ENCODE measurements at places on chromosomes 7 and 10.
A peak's percentile ranks its signal among the peaks of the same experiment; 100 is the strongest.

DNA sequence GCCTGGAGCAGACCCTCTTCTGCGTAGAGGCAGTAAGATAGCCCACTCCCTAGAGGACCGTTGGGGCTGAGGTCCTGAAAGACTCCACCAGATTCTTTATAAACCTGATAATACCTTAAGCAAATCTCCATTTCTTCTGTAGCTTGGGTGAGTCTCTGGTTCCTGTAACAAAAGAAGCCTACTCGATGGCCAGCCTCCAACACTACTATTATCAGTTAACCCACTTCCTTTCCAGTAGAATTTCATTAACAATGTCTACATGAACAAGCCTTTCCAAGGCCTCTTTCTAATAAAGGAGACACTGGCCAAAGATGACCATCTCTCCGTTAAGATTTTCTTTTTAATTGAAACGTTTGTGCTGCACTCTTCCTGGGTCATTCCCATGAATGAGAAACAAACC lies 201.7 kb upstream of the KCTD7 start:
- no peak for DNase-seq

GRCh38 chr7:2983586-2983985 lies 60.1 kb downstream of the CARD11 start:
- no peak for DNase-seq

GRCh38 chr10:112226439-112227248 lies 43.1 kb upstream of the GPAM start:
- DNase-seq = no peak

GRCh38 chr7:18530224-18531179 lies 35.0 kb downstream of the HDAC9 start:
- no peak for DNase-seq

- no peak for DNase-seq
These were observed 757.1 kb downstream of the INHBA start for GRCh38 chr7:40945788-40946187.

DNA sequence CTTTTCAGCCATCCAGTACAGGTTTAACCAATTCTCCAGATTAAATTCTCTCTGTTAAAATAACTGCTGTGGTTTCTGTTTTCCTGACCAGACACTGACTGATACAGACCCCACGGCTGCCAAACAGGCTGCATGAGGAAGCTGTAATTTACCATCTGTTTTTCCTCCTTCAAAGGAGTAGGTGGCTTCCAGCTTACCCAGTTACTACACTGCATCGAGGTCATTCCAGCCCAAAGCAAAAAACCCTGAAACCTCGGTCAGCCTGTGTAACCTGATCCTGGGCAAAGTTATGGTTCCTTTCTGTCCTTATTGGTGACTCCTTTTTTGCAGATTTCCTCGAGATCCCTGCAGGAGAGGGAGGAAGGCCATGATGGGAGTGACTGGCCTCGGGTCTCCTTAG lies 27.9 kb upstream of the LOXL4 start:
- no peak for DNase-seq

DNA sequence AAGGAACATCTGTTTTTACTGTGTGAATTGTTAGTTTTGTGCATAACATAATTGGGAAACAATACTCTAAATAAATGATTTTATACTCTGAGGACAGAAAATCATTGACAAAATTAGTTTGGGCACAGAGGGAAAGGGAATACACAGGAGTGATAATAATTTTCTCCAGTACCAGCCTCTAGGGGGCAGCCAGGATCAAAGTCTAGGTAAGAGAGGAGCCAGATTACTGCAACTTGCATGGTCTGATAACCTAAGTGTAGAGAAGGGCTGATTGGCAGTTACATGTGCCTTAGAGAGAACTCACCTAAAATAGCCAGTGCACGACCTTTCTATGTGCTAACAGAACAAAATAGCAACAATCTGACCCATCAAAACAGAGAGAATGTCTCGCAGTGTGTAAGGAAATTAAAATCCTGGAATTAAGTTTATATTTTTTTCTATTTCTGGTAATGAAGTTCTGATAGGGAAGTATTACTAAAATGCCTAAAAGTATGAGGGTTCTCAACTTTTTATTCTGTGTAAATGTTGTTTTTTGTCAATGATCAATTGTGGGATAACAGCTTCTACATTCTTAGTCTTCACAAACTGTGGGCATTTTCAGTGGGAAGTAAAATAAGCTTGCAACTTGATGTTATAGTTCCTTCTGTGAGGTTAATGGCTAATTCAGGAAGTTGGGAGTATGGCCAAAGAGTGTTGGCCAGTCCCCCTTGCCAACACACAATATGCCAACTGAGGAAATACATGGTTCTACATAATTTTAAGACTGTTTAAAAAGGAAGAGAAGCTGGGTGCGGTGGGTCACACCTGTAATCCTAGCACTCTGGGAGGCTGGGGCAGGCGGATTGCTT lies 66.4 kb downstream of the EXOC6 start:
- DNase-seq = peak; percentile 51

GRCh38 chr10:116427671-116428070 lies at the start of gene PNLIPRP3:
PNLIPRP3 (plus strand) TSS chr10:116427847; CDS start chr10:116428013, 166 bp downstream.
- DNase-seq = no peak

DNA sequence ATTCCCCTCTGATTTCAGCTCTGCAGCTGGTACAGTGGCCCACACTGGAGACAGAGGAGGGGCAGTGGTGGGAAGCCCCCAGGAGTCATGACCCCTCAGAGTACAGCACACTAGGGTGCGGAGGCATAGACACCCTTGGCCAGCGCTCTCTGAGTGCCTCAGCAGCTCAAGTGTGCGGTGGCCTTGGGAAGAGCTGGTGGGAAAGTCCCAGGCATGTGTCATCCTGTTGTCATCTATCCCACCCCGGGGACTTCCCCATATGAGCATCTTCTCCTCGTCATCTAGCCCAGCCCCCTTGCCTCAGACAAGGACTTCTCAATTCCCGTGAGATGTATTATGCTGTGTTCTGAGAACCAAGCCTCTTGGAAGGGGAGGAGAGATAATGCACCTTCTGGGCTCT lies 15.6 kb upstream of the PPIF start:
- DNase-seq = no peak

GRCh38 chr10:58013406-58013805 lies 254.3 kb downstream of the IPMK start:
- DNase-seq = no peak

- no peak for DNase-seq
These were observed 307.9 kb downstream of the PRKG1 start for GRCh38 chr10:51382181-51382580.

GRCh38 chr10:62480196-62480595 lies 106.0 kb downstream of the ZNF365 start:
- no peak for DNase-seq

- no peak for DNase-seq
These were observed 161.6 kb downstream of the NRCAM start for GRCh38 chr7:108294595-108294994.

- DNase-seq = no peak
These were observed 6.7 kb downstream of the ANKRD16 start for GRCh38 chr10:5882961-5883360.

GRCh38 chr7:103120362-103120761 lies 28.5 kb downstream of the NAPEPLD start:
- no peak for DNase-seq

- DNase-seq = no peak
These were observed 1.8 kb downstream of the HNRNPA2B1 start for GRCh38 chr7:26198781-26199169.

DNA sequence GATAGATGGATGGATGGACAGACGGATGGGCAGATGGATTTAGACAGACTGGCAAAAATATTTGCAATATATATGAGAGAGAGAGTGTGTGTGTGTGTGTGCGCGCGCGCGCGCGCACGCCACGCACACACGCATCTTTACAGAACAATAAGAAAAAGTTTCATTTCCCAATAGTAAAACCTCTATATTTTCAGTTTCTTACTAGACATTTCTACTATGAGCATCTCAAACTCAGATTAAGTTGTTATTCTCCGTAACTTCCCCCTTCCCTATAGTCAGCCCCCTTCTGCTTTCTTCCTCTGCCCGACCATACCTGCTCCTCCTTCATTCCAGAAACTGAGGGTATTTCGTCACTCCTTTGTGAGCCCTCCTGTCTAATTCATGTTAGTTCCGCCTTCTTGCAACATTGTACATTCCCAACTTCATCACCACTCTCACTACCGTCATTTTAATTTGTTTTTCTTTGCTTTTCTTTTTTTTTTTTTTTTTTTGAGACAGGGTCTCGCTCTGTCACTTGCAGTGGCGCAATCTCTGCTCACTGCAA lies 154.4 kb upstream of the SH2B2 start:
- no peak for DNase-seq

DNA sequence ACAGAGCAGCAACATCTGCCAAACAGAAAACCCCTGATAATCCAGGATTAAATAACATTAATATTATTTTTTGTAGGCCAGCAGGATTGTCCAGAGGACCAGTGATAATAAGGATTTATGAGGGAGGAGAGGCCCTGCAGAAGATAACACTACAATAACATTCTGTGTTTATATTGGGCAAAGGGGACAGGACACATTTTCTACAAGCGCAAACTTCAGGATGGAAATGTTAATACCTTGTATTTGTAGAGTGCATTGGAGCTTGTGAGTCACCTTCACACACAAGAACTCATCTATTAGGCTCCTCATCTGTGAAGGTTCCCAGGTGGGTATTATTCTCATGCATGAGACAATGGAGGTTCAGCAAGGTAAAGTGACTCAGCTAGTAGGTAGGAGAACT lies 51.0 kb downstream of the BAMBI start:
- no peak for DNase-seq

DNA sequence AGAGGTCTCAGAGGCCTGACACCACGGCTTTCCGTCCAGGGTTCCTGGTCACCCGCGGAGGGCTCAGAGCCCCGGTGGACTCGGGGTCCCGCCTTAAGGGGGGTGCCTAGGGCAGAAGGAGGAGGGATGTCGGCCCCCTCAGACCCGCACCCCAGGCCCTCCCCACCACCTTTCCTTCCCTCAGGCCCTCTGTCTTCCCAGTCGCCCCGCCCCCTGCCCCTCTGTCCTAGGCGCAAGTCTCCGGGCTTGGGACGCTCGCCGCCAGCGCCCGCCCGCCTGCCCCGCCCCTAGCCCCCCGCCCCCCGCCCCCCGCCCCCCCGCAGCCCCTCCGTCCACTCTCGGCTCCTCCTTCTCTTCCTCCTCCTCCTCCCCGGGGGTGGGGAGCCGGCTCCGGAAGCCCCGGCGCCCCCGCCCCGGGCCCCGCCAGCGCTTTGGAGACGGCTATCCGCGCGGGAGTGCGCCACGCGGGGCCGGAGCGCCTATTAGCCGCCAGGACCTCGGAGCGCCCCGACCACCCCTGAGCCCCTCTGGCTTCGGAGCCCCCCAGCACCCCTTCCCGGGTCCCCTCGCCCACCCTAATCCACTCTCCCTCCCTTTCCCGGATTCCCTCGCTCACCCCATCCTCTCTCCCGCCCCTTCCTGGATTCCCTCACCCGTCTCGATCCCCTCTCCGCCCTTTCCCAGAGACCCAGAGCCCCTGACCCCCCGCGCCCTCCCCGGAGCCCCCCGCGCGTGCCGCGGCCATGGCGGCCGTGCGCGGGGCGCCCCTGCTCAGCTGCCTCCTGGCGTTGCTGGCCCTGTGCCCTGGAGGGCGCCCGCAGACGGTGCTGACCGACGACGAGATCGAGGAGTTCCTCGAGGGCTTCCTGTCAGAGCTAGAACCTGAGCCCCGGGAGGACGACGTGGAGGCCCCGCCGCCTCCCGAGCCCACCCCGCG lies at the start of gene AEBP1:
Gene AEBP1, plus strand, starts transcription at position 423 of the 937 bp plus-strand sequence. Its CDS starts 321 bp downstream, at position 744.
- DNase-seq = no peak

GRCh38 chr7:114298011-114298410 lies 116.6 kb upstream of the FOXP2 start:
- no peak for DNase-seq

GRCh38 chr7:100951172-100951571 lies 1.8 kb downstream of the MUC3A start:
- DNase-seq = no peak

DNA sequence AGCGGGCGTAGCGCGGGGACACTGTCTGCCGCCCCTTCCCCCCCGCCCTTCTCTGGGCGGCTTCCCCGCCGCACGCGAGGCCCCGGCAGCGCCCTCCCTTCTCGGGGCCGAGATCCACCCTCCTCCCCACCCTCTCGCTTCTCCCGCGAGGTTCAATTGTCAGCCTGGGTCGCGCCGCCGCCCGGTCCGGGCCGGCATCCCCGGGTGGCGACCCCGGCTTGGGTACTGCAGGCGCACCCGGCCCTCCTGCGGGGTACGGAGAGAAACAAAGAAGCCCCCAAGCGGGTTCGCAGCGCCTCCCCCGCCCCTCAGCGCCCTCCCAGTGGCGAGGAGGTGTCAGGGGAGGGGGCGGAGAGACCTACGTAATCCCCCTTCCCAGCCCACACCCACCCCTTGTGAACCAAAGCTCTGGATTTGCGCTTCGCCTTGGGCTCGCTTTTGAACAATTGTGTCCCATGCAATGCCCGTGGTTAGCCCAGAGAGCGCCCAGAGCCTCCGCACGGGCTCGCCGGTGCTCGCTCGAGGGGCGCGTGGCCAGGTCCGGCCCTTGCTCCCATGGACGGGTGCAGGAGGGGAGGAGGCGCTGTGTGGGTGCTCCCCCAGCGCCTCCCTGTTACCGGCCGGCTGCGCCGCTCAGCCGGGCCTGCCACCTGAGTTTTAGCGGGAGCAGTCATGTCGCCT lies 634 bp downstream of the HECW1 start:
- DNase-seq = no peak

GRCh38 chr10:46234026-46234425 lies 52.8 kb upstream of the ANTXRL start:
- DNase-seq = no peak

DNA sequence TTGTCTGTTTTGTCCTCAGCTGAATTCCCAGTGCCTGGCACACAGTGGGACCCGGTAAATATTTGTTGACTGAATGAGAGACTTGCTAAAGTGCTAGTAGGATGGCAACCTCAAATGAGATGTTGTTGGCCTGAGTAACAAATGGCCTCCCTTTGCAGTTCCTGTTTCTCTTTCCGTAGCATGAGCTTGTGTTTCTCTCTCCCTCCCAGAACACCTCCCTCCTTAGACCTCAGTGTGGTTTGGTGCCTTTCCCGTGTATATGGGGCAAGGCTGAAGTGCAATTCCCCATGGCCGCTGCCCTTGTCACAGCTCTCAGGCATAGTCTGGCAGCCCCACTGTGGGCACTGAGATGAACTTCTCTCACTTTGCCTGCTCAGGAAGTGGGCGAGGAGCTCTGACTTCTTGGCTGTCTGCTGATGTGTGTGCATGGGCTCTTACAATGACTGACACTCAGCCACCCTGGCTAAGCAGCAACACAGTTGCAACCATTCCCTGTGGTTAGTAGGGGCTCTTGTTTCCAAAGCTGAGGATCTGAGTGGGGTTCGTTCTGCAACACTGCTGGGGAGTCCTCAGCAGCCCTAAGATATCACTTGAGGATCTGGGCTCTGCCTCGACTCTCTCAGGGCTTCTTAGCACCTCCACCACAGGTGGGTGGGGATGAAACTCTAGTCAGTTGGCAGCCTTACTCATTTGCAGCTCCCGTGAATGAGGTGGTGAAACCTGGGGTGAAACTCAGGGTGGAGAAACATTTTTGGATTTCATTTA lies 136.1 kb downstream of the ICA1 start:
- no peak for DNase-seq

Data from Panc1 (cell line).